ENCODE measurements at places on chromosomes 6 and 20. TPM values are rescaled to one million over a fixed set of nuclear protein-coding genes. Genes with fewer than 3 reads are reported as not detected.

GRCh38 chr6:44053760-44054556, 73.3 kb downstream of the MRPL14 start:
- peak; percentile 70 for DNase-seq
- no peak overlapping the region for H3K4me3 ChIP-seq
- peaks cover 38% of the 10 kb centered on the region for H3K4me1 ChIP-seq
- H3K27ac ChIP-seq, result peak overlapping the region; percentile 37

- no peak overlapping the region for H3K27ac ChIP-seq
- no peaks in the 10 kb centered on the region for H3K4me1 ChIP-seq
- H3K4me3 ChIP-seq, result no peak overlapping the region
- no peak for DNase-seq
These were observed 144.5 kb downstream of the SYCP2 start for GRCh38 chr20:59788811-59789397.

DNA sequence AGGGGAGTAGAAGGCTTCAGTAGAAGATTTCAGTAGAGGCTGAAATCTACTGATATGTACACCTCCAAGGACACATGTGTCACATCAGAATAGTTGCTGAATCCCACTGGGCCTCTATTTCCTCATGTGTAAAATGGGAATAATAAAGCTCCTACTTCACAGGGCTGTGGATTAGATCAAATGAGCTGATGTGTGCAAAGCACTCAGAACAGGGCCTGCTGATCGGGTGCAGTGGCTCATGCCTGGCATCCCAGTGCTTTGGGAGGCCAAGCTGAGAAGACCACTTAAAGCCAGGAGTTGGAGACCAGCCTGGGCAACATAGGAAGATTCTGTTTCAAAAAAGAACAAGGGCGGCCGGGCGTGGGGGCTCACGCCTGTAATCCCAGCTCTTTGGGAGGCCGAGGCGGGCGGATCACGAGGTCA, 8.1 kb upstream of the AP5S1 start:
- no peaks in the 10 kb centered on the region for H3K36me3 ChIP-seq
- H3K27ac ChIP-seq, result peak overlapping the region; percentile 68
- no peaks in the 10 kb centered on the region for H3K27me3 ChIP-seq
- no peak overlapping the region for H3K4me3 ChIP-seq

GRCh38 chr20:60001108-60001507, 42.9 kb downstream of the CDH26 start:
- no peak overlapping the region for H3K4me3 ChIP-seq
- DNase-seq, result no peak
- no peaks in the 10 kb centered on the region for H3K36me3 ChIP-seq
- no peaks in the 10 kb centered on the region for H3K27me3 ChIP-seq

The PPDPF gene
- total RNA-seq, result 233 TPM

The C6orf118 gene
- total RNA-seq, result not detected

DNA sequence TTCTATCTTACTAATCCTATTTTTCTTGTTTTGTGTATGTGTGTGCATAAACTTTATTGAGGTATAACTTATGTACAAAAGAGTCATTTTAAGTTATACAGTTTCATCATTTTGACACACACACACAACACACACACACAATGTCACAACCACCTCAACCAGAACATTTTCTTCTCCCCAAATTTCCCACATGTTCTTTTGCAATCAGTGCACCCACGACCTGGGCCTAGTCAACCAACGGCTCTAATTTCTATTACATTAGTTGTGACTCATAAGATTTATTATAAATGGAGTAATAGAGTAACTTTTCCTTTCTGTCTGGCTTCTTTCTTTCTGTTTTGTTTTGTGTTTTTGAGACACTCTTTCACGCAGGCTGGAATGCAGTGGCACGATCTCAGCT, 9.8 kb upstream of the POM121L2 start:
- H3K27ac ChIP-seq, result no peak overlapping the region
- H3K36me3 ChIP-seq, result no peaks in the 10 kb centered on the region
- peaks cover 4% of the 10 kb centered on the region for H3K27me3 ChIP-seq

DNA sequence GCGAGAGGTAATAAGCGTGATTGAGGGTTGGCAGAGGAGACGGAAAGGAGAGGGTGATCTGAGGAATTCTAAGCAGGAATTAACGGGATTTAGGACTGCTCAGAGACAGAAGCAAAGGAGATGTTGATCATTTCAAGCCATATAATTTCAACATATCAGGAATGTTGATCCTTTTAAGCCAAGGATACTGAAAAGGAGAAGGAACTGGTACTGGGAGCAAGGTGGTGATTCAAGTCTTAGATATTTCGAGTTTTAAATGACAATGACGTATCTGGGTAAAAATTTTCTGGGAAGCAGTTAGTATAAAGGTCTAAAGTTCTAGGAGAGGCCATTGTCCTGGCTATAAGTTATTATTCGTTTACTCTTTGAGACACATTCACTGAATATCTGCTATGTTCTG, 91.3 kb upstream of the OGFRL1 start:
- H3K27me3 ChIP-seq, result no peaks in the 10 kb centered on the region
- DNase-seq, result no peak
- no peak overlapping the region for H3K4me3 ChIP-seq
- no peaks in the 10 kb centered on the region for H3K36me3 ChIP-seq
- H3K27ac ChIP-seq, result no peak overlapping the region
- no peaks in the 10 kb centered on the region for H3K4me1 ChIP-seq

- DNase-seq, result no peak
- H3K4me1 ChIP-seq, result no peaks in the 10 kb centered on the region
- H3K27me3 ChIP-seq, result no peaks in the 10 kb centered on the region
- H3K36me3 ChIP-seq, result peaks cover 20% of the 10 kb centered on the region
- H3K27ac ChIP-seq, result no peak overlapping the region
These were observed 17.4 kb downstream of the CST7 start for GRCh38 chr20:24966317-24967012.

- H3K27ac ChIP-seq, result no peak overlapping the region
- H3K36me3 ChIP-seq, result peaks cover 25% of the 10 kb centered on the region
- no peaks in the 10 kb centered on the region for H3K27me3 ChIP-seq
- no peaks in the 10 kb centered on the region for H3K4me1 ChIP-seq
- no peak overlapping the region for H3K4me3 ChIP-seq
These were observed 49.6 kb upstream of the PLCG1 start for GRCh38 chr20:41087777-41088176.

DNA sequence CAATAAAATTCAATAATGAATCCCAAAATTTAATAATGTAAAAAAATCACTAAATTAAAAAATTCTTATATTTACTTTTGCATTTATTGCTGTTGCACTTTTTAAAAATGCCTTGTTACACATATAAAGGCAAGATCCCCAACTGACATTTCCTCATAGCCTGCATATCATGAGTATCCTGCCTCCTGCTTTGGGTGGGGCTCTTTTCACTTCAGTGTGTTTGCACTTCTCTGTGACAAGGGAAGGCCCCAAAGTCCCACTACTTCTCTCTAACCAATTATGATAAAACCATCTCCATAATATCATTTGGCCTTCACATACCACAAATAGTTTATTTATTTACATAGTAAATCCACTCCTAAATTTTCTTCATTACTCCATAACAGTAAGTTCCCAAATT, 446.1 kb upstream of the MARCKS start:
- no peaks in the 10 kb centered on the region for H3K27me3 ChIP-seq
- no peak overlapping the region for H3K27ac ChIP-seq
- H3K4me1 ChIP-seq, result peaks cover 9% of the 10 kb centered on the region
- no peak for DNase-seq
- H3K4me3 ChIP-seq, result no peak overlapping the region

The PGC gene
- not detected for total RNA-seq

- H3K27me3 ChIP-seq, result no peaks in the 10 kb centered on the region
- no peak overlapping the region for H3K4me3 ChIP-seq
- no peak overlapping the region for H3K27ac ChIP-seq
These were observed 55.8 kb downstream of the FOXO3 start for GRCh38 chr6:108616544-108616943.

The MBOAT1 gene
- 4.8 TPM for total RNA-seq

DNA sequence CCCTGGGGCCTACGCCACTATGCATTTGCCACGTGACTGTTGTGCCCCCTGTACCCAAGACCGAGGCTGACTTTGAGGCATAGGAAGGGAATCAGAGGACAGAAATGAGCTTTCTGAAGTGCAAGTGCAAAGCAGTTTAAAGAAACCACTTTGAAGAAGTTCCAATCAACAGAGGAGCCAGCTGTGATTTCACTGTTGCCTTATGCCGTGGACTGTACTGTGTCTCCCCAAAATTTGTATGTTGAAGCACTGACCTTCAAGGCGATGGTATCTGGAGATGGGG, 111.1 kb downstream of the JPH2 start:
- DNase-seq, result no peak
- H3K4me3 ChIP-seq, result no peak overlapping the region
- H3K36me3 ChIP-seq, result no peaks in the 10 kb centered on the region
- H3K4me1 ChIP-seq, result peaks cover 6% of the 10 kb centered on the region
- H3K27me3 ChIP-seq, result no peaks in the 10 kb centered on the region
- H3K27ac ChIP-seq, result no peak overlapping the region

DNA sequence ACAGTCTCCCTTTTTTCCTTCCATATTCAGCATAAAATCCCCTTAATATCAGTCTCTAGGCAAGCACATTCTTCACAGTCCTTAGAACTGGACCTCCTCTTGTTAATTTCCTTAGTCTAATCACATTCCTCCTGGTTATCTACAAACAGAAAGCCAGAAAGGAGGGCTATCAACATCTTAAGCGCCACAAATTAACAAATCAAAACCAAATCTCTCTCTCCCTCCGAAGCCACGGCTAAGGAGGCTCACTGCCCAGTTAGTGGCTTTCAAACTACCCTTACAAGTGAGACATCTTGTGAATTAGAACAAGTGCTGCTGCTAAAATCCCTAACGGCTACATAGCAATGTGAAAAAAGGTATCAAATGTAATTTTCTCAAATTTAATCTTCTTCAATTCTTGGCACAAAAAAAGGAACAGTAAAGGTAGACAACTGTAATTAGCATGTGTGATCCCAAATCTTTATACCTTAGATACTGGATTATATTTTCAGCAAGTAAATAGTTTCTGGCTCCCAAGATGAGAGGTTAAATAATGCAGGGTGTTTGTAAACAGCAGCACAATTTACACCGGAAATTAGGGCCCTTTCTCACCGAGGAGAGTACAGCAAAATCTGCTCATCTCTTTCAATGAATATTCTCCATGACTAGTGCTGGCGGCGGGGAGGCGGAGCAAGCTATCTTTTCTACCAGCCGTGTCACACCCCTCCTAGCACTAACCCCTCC, 1.4 kb upstream of the TRIM39 start:
- peaks cover 24% of the 10 kb centered on the region for H3K4me1 ChIP-seq
- H3K27me3 ChIP-seq, result no peaks in the 10 kb centered on the region
- peak; percentile 46 for DNase-seq
- peak overlapping the region; percentile 85 for H3K4me3 ChIP-seq
- H3K36me3 ChIP-seq, result peaks cover 6% of the 10 kb centered on the region

DNA sequence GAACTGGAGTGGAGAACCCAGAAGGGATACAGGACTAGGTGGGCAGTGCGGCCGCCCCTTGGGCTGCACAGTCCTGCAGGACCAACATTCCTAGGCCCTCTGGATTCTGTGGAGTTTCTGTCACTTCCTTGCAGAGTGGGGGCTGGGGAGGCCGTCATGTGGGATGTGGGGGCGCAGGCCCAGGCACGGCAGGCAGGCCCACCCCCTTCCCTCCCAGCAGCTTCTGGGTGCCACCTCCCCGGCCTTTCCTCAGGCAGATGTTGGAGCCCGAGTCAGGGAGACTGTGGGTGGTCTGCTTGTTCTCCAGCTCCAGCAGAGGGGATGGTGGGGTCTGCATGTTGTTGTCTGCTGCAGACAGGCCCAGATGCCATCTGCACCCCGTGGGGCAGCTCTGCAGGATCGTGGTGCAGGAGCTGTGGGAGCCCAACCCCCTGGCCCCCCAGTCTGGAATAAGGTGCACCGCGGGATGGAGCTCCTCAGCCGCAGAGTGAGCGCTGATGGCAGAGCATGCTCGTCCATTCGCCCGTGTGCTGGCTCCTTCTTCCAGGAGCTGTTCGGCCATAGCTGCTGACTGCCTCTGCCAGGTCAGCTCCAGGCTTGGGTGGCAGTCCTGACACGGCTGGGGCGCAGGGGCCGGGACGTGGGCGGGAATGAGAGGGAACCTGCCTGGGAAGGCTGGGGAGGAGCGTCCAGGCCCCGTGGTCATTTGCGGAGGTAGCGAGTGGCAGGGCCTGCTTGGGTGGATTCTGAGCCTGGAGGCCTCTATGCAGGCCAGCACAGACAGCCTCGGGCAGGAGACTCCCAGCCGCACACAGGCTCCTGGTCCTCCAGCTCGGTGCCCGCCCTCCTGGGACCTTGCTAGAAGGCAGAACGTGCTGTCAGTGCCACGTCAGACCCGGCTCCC, 18.1 kb downstream of the SLC17A9 start:
- peaks cover 2% of the 10 kb centered on the region for H3K36me3 ChIP-seq
- H3K27ac ChIP-seq, result no peak overlapping the region
- DNase-seq, result no peak
- no peak overlapping the region for H3K4me3 ChIP-seq

The GNAS-AS1 gene
- total RNA-seq, result 0.58 TPM

GRCh38 chr6:77292564-77293546, 170.4 kb downstream of the HTR1B start:
- peaks cover 61% of the 10 kb centered on the region for H3K4me1 ChIP-seq
- H3K27ac ChIP-seq, result peak overlapping the region; percentile 90
- no peaks in the 10 kb centered on the region for H3K27me3 ChIP-seq
- no peak overlapping the region for H3K4me3 ChIP-seq
- H3K36me3 ChIP-seq, result no peaks in the 10 kb centered on the region
- DNase-seq, result peak; percentile 97

GRCh38 chr20:15256676-15257568, 919.5 kb upstream of the FLRT3 start:
- no peaks in the 10 kb centered on the region for H3K36me3 ChIP-seq
- DNase-seq, result no peak
- H3K27me3 ChIP-seq, result no peaks in the 10 kb centered on the region

DNA sequence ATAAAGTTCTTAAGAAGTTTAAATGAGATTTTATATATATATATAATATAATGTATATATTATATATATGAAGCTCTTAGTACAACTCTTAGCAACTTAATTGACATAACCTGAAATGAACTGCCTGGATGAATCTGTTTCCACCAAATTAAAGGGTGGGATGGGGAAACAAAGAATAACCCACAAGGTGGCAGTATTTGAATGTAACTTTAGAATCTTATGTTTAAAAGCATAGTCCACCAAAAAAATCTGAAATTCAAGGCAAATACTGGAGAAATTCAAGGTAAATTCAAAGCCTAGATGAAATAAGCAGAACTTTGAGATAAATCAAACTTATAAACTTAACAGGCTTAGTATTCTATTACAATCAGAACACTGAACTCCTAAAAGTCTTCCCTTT, 4.4 kb upstream of the IBTK start:
- H3K27me3 ChIP-seq, result no peaks in the 10 kb centered on the region
- peak; percentile 62 for DNase-seq
- no peak overlapping the region for H3K4me3 ChIP-seq

The BHLHE23 gene
- not detected for total RNA-seq

The RBBP8NL gene
- total RNA-seq, result not detected

DNA sequence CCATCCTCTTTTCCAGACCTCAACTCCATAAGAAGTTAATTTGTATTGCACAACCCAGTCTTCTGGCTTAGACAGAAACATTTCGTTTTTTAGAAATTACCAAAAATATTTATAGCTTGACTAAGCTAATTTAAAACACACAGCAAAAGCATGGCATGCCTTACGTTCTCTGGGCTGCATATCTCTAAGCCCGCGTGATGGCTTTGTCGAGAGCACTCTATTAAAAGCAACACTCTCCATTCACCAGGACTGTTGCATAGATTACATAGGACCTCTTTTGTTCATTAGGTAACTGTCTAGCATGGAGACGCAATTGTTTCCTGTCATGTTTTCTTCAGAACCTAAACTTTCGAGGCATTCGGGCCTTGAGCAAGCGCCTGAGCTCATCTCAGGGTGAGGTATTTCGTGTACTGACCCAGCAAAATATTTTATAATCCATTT, 104.5 kb downstream of the IBTK start:
- no peak overlapping the region for H3K27ac ChIP-seq
- no peaks in the 10 kb centered on the region for H3K27me3 ChIP-seq
- no peak overlapping the region for H3K4me3 ChIP-seq
- peaks cover 28% of the 10 kb centered on the region for H3K4me1 ChIP-seq
- H3K36me3 ChIP-seq, result no peaks in the 10 kb centered on the region

Measured in endothelial cell of umbilical vein (primary cell).